Nucleus accumbens (tissue), 56 donors: ENCODE measurements at places on chromosomes 4 and X.

GRCh38 chr4:10089346-10089745 is 27.3 kb downstream of the WDR1 start:
- no peak for DNase-seq

DNA sequence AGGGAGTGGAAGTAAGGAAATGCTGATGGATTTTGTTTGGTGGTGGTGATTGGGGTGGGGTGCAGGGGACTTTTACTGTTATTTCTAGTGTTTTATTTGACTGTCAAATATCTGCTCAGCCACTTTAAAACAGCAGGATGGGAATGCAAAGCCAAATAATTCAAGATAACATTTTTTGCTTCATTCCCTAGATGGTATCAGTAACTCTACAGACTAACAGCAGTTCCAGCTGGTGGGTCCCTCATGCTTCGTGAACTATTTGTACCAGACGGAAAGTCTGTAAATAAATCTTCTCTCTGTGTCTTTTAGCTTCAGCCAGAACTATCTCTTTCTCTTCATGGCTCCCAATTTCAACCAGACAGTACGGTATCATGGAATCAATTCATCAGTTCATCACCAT is 27.5 kb downstream of the GPR143 start:
- no peak for DNase-seq

DNA sequence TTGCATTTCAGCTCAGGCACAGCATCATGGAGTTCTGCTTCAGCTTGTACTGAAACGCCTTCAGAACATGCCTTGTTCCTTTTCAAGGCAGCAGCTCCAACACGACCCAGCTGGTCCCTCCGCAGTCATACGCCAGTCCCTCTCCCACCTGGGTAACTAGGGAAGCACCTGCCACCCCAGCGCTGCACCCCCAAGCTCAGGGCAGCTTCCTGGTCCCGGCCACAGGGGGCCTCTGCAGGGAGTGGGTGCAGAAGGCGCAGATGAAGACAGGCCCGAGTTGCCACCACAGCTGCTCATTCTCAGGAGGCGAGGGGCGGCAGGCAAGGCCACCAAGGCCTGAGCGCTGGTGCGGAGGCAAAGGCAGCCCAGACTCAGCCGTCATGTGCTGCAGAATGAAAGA is 21.8 kb downstream of the WDR1 start:
- no peak for DNase-seq

- no peak for DNase-seq
Observed at GRCh38 chr4:75249739-75250138, 264.5 kb downstream of the RCHY1 start.

- DNase-seq, result no peak
Observed at GRCh38 chr4:128924951-128925350, 115.5 kb downstream of the JADE1 start.

DNA sequence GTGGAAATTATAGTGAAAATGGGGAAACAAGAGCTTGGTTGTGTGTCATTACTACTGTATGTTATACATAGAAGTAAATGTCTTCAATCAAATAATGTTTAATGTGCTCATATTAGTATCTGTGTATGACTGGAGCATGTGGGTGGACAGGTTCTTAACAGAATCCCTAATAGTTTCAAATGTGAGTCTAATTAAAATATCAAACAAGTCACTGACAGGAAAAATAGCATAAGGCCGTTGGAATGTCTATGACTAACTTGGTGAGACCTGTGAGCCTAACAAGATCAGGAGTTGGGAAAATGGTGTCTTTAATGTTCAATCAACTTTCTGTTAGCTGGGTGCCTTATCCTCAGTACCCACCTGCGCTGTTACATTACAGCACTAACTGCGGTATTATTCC is 6.2 kb upstream of the CXCL3 start:
- no peak for DNase-seq

- DNase-seq, result no peak
Observed at GRCh38 chr4:74675673-74676279, 118.5 kb downstream of the BTC start.

DNA sequence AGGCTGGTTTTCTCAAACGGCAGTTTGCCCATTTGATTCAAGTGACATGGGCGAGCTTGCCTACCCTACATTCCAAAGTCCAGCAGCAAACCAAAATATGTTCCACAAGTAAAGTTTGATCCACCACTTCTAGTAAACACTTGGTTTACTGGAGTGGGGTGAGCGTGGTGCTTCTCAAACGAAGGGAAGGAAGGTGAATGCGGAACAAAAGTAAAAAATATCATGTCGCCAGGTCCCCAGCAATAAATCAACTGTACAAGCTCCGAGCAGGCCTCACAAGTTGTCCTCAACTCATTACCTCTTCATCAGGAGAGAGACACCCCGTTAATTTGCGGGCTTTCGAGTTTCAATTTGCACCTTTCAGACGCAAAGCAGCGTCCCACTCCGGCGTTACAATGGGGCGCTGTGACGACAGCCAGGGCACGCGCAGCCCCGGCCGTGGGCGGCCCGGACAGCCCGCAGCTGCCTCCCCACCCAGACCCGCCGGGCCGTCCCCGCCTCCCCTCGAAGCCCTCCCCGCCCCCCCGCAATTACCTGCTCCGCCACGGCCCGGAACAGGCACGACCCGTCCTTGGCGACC is 1.0 kb downstream of the OTUD4 start:
- peak; percentile 33 for DNase-seq

DNA sequence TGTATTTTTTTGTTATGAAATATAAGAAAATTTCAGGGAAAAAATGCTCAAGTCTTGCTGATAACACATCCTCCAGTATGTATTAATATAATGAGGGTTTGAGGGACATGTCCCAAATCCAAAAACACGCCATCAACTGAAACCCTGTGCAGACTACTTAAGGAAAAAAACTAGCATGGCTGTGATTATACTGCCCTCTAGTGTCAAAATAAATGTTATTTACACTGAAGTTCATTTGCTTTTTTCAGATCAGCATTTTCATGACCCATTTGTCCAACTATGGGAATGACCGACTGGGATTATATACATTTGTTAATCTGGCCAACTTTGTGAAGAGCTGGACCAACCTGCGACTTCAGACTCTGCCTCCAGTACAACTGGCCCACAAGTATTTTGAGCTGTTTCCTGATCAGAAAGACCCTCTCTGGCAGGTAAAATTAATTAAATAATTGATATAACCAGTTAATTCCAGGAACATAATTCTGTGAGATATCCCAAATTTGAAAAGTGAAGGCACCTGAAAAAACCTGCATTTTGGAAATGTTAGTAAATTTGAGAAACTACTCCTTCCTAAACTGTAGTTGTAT is 128.5 kb downstream of the PRSS12 start:
- no peak for DNase-seq

DNA sequence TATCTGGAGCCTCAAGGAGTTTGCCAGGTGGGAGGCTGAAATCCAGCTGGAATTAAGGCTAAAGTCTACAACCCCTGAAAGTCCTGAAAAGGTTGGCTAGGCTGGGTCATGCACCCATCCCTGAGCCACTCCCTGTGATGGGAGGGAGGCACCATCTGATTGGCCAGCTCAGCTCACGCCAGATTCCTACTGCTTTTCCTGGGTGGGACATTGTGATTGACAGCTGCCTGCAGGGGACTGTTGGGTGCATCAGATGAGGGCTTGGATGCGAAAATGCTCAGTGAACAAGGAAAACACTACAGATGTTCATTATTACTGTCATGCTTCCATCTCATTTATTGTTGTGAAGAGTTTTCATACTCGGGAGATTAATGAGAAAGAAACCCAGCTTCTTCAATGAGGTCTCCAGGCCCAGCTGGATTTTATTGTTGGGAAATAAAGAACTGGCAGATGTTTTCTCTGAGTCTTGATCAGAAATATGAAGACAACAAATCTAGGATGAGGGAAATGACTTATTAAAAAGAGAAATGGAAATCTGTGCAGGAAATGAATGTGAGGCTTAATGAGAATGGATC is 185.9 kb downstream of the STK32B start:
- DNase-seq, result no peak

- DNase-seq, result no peak
Observed at GRCh38 chr4:176540814-176541213, 221.0 kb downstream of the SPCS3 start.

GRCh38 chrX:70139736-70140135 is 6.5 kb downstream of the IGBP1 start:
- DNase-seq, result no peak

DNA sequence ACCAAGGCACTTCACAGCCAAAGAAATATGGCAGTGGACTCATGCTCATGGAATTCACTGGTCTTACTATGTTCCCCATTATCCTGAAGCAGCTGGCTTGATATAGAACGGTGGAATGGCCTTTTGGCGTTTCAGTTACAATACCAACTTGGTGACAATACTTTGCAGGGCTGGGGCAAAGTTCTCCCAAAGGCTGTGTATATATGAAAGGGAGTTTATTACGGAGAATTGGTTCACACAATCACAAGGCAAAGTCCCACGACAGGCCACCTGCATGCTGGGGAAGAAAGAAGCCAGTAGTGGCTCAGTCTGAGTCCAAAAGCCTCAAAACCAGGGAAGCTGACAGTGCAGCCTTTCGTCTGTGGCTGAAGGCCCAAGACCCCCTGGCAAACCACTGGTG is 50.8 kb upstream of the SMARCAD1 start:
- no peak for DNase-seq

DNA sequence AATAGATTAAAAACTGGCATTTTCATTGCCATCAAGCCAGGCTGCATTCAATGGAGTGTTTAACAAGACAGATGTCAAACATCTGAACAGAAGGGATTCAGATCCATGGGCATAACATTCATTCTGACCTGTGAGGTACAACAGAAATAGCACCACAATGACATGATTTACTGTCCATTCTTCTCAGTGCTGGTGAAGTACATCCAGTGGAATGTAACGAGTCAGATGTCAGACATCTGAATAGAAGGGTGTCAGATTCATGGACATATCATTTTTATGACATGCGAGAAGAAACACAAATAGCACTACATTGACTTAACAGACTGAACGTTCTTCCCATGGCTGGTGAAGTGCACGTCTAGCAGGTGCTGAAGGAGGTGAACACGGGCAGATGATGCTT is 186.4 kb downstream of the PPP4R3C start:
- DNase-seq, result no peak

DNA sequence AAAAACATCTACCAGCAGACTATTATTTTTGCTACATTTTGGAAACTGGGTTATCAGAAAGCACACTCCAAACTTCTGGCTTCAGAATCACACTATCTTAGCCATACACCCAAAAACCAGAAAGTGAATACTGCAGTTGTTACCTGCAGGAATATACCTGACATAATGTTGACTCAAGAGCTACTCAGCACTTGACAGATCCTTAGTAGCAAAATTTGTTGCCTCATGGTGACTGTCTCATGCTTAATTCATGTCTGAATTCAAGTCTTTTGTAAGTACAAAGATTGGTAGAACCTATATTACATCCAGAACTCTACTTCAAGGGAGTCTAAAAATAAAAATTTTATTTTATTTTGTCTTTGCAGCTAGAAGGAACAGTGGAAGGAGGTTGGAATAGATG is 140.2 kb upstream of the GYPA start:
- no peak for DNase-seq

- DNase-seq, result no peak
Observed at GRCh38 chr4:75673959-75674328, 733 bp upstream of the G3BP2 start.

- DNase-seq, result no peak
Observed at GRCh38 chrX:123405231-123405630, 221.2 kb downstream of the GRIA3 start.

- DNase-seq, result no peak
Observed at GRCh38 chr4:189597341-189597740, 343.3 kb upstream of the FRG1 start.

- no peak for DNase-seq
Observed at GRCh38 chr4:14842964-14843630, 159.2 kb upstream of the CPEB2 start.

GRCh38 chr4:6986072-6986780 is 56.9 kb upstream of the TADA2B start:
- DNase-seq, result no peak

DNA sequence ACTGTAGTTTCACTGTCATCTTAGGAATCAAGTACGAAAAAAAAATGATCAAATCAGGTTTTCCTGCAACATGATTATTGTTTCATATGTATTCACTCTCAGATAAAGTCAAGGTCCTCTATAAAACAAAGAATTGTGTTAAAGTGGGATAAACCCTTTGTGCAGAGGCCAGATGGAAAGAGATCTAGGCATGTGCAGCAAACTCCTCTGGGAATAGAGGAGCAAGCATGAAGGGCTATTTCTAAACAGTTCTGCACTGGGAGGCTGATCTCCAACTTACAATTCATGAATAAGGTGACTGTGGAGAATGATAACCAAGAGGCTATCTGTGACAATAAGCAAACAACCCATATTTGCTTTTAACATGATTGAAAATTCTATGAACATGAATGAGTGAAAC is 2.4 kb upstream of the WDFY3 start:
- no peak for DNase-seq

- DNase-seq, result no peak
Observed at GRCh38 chrX:54184474-54184873, 1.4 kb upstream of the FAM120C start.

GRCh38 chr4:109752525-109752924 is 22.7 kb upstream of the PLA2G12A start:
- DNase-seq, result no peak

- no peak for DNase-seq
Observed at GRCh38 chr4:19791422-19792123, 460.1 kb upstream of the SLIT2 start.

DNA sequence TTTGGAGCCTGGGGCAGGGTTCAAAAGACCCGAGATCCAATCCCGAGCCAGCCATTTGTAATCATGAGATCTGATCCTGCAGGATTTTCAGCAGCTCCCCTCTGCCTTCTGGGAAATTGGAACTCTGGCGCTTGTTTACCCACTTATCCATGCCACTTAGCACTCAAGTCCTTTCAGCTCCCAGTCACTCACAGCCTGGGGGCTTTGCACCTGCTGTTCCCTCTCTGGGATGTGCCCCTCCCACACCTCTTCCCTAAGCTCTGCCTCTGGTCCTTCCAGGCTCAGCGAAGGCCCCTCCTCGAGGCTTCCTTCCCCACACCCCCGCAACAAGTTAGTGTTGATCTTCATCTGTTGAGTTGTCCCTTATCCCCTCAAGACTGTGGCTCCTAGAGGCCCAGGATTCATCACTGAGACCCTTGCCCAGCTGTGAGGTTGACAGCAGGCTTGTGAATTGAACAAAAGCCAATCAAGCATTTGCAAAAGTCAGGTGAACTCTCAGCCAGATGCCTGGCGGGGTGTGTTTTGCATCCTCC is 99.1 kb upstream of the AFAP1 start:
- DNase-seq, result no peak

- DNase-seq, result no peak
Observed at GRCh38 chr4:48350871-48351270, 9.5 kb downstream of the SLAIN2 start.

- no peak for DNase-seq
Observed at GRCh38 chr4:133865612-133866327, 335.8 kb downstream of the PABPC4L start.
